ENCODE measurements at places on chromosomes 2 and 18.

DNA sequence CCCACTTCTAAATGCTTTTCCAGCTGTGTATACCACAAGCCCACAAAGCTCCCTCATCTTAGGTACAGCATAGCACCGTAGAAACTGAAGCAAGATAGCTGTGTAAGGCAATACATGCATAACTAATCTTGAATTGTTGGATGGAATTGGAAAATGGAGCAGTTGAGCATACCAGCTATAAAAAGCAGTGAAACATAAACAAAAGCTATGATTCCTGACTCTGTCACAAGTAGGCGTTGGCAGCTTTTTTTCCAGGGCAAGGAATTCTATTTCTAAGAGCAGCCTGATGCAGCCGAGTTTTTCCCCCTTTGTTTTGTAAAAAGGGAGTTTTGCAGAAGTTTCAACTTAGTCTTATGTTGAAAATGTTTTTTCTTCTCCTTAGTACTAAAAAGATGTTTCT is 32.4 kb downstream of the MOGAT1 start:
- no peak for DNase-seq

DNA sequence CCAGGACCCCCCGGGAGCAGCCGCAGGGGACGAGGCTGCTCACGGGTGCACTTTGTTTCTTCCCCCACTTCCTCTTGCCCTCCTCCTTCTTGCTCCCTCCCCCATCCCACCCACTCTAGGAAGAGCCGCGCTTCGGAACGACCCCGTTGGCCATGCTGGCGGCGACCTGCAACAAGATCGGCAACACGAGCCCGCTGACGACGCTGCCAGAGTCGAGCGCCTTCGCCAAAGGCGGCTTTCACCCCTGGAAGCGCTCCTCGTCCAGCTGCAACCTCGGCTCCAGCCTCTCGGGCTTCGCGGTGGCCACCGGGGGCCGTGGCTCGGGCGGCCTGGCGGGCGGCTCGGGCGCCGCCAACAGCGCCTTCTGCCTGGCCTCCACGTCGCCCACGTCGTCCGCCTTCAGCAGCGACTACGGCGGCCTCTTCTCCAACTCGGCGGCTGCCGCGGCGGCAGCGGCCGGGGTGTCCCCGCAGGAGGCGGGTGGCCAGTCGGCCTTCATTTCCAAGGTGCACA is 1.3 kb downstream of the SP9 start:
- DNase-seq, result no peak

DNA sequence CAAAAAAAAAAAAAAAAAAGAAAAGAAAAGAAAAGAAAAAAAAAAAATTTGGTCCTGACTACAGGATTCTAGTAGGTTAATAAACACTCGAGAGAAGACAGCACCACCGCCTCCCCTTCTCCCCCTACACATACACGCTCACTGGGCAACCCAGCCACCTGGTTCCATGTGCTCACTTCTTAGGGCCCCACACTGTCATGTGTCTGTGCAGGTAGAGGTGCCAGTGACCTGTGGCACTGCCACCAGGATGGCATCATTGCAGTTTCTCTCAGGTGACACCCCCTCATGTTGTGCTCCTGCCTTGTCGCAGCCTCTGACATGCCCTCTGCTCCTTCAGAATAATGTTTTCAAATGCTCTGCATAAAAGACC is 39.7 kb upstream of the LYPD6B start:
- DNase-seq, result no peak

- DNase-seq, result no peak
These were observed 109.2 kb downstream of the IKZF2 start for GRCh38 chr2:213042262-213042661.

DNA sequence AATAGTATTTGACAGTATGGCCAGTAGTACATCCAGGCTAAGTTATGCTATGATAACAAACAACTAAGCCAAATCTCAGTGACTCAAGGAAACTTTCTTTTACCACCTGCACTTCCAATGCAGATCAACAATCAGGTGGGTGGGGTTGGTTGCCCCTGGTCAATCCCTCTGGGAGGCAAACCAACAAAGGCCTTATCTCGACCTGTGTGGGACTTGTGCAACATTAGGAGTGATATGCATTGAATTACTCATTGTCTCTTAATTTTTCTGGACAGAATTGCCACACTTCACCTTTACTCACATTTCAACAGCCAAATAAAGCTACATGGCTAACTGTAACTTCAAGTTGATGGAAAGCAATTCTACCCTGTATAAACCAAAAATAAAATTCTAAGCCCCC is 1049.3 kb upstream of the CDH2 start:
- DNase-seq, result no peak

All from activated T-helper 9 cell treated with anti-CD3 and anti-CD28 coated beads, Interleukin-2, amount 50 U/mL, for 16 hours (primary cell).